Left renal pelvis (tissue), 4 donors: ENCODE measurements at places on chromosomes 1 and 21.

GRCh38 chr1:59332983-59333382, 36.1 kb downstream of the FGGY start:
- no peak for DNase-seq

GRCh38 chr1:211066781-211067384, 67.1 kb downstream of the KCNH1 start:
- no peak for DNase-seq

DNA sequence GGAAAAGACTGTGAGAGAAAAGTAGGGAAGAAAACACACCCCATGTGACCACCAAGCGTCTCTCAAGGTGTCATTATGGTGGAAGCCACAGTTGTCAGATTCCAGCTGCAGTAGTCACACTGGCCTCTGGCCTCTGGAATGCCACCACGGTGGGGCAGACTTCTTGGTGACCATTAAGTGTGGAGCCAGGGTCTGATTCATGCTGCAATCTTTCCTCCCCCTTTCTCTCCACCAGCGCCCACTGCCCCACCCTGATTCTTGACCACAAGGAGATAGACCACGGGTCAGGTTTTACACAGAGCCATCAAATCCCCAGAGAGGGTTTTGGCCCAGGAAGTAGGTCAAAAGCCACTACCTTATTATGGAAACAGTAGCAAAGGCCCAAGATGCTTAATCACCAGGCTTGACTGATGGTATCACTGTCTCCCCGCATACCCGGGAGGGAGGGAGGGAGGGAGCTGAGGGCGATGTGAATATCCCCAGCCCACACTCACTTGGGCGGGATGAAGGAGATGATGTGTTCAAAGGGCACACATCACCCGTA, 52.7 kb upstream of the GRHL3 start:
- DNase-seq = no peak

DNA sequence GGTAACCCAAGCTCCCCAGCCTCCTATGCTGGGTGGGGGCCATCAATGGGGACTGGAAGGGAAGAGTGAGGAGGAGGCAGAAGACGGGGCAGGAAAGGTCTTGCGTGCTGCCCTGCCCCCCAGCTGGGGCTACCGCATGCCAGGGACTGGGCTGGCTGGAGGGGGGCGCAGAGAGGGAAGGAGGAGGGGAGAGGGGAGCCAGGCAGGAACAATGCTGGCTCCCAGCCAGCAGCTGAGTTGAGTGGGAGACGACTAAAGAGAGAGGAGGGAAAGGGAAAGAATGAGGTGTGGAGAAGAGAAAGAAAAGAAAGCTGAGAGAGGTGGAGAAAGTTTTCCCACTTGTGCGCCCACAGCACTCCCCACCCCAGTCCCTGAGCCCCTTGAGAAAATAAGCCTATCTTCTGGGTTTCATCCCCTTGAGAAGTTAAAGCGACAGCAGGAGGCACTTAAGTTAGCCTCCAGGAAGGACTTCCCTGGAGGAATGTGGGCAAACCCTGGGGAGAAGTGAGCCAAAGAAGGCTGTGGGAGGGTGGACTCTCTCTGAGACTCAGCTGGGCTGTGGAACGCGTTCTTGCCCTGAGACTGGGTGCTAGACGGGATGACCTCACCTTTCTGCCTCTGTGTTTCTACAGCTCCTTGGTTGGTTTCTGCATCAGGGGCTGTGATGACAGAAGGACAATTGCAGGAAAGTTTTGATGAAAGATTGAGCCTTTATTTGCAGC, 12.9 kb upstream of the NES start:
- no peak for DNase-seq

DNA sequence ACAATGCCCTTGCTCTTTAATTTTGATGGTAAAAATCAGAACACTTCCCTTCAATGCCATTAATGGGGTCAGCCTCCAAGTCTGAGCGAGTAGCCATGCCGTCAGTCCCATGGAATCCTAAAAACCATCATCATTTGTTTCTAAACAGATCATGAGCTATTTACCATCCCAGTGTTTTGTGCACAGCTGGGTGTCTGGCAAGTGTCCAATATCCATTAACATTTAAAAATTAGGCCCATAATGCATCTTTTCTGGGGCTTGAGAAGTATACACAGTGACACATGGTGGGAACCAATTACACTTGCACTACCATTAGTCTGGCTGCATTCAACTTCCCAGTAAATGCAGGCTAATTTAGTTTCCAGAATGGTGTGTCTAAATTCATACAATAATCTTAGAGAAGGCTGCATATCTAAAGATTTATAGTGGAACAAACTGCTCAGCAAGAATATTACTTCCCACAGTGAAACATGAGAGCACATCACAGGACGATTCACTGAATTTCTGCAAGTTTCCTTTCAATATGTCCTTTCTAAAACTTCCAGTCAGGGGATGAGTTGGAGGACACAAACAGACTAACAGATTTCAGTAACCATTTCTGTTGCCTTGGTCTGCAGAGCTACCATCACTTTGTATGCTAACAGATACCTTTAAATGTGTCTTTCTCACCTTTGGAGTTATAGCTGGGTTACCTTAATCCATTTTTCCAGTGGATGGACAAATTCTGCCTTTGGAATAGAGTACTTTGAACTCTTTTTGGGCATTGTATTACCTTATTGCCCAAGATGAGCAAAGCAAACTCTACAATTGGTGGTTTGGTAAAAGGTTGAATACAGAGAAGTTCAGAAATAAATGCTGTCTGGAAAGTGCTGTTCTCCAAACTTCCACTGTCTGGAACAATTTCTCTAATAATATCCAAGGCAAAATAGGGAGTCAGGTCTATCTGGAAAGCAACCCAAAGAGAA, 258.0 kb downstream of the PTBP2 start:
- DNase-seq = no peak

DNA sequence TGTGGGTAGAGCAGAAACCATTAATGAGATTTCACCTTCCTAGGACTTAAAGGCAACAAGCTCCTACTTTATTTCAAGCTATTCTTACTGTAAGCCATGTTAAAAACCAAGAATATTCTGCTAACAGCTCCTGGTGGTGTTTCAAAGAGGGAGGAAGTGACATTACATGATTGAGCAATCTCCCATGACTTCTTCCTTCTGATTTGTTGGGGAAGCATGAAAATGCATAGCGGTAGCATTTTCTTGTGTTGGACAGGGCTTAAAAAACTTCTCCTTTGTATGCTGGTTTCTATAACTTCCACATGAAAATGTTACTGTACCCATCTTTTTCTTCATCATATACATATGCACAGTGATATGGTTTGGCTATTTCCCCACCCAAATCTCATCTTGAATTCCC, 297.0 kb upstream of the SNX7 start:
- DNase-seq = no peak

DNA sequence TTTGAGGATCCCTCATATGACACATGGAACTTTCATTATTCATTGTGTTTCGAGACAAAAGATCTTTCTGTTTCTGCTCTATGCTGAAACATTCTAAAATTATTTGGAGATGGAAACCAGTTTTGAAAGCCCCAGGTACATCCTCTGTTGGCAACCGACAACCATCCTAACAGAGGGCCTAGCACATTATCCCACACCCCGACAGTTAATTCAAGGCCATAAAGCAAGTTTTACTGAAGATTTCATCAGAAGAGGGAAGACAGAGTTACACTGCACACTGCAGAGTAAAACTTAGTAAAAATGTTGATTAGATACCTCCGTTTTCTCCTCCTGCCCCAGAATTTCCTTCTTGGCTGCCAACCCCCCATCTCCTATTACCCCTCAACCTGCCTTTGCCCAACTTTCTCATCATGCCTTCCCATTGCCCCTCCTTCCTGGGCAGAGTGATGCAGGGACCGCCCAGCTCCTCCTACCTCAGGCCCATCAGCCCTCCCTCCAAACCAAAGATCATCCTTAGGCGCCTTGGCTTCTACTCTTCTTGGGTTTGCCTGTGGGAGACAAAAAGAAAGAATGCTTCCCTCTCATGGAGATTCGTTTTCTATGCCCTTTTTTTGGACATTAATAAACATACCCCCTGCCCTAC, 52.9 kb upstream of the CITED4 start:
- DNase-seq = no peak

- DNase-seq = no peak
Measured at GRCh38 chr1:55399346-55399745, 184.2 kb upstream of the USP24 start.

DNA sequence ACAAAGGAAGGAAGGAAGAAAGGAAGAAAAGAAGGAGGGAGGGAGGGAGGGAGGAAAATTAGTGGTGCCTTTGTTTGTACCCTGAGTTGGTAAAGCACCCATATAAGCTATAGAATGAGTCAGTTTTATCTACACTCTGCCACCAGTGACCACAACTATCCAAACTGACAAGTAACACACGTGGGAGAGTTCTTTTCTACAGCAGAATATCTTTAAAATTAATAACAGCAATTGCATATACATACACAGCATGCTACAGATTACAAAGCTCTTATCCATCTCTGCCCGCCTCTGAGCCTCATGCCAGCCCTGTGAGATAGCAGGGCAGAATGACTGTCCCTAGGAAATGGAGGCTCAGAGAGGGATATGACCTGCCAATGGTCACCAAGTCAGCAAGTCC, 20.3 kb downstream of the CDCP2 start:
- no peak for DNase-seq

DNA sequence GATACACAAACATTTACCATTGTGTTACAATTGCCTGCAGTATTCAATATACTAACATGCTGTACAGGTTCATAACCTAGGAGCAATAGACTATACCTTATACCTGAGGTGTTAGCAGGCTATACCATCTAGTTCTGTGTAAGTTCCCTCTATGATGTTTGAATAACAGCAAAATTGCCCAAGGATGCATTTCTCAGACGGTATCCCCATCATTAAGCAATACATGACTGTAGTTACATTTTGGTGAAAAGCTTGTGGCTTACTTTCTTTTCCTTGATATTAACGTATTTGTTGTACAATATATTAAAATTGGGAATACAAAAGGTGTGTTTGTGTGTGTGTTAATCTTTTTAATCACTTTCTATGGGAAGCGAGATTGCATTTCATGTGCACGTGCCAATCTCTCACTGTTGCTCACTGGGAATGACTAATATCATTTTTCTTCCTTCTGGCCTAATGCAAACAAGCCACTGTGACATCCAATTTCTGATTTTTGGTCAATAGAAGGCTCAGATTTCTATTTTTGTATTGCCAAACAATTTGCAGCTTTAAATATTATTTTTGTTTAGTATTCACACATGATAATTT, 36.7 kb upstream of the WLS start:
- no peak for DNase-seq

GRCh38 chr1:59022799-59023198, 239.0 kb upstream of the JUN start:
- DNase-seq = no peak

DNA sequence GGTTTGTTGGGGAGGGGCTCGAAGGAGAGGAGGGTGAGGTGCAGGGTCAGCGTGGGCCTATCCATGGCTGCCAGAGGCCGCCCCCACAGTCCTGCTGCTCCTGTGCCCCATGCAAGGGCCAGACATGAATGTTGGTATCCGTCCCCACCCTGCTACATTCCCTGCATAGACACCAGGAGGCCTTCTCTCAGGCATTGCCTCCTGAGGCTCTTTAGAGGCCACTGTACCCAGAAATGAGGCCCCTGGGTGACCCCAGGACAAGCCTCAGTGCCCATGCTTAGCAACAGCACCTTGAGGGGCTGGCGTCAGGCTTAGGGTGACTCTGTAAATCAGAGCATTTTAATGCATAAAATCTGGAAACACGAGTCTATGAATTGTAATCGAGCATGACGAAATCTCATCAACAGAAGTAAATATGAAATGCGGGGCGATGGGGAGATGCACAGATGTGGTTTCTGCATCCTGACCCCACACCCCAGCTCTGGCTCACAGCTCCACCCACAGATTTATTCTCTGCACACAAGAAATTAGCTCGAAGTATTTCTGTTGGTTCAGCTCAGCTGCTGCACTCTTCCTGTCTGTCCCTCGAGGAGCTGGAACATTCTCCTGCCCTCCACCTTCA, 124.0 kb upstream of the CSF3R start:
- DNase-seq = no peak

- DNase-seq = no peak
Measured at GRCh38 chr1:229107304-229107815, 163.6 kb upstream of the RAB4A start.
